ENCODE measurements at places on chromosomes 5 and 9. TPM values are rescaled to one million over a fixed set of nuclear protein-coding genes. Genes with fewer than 3 reads are reported as not detected.

DNA sequence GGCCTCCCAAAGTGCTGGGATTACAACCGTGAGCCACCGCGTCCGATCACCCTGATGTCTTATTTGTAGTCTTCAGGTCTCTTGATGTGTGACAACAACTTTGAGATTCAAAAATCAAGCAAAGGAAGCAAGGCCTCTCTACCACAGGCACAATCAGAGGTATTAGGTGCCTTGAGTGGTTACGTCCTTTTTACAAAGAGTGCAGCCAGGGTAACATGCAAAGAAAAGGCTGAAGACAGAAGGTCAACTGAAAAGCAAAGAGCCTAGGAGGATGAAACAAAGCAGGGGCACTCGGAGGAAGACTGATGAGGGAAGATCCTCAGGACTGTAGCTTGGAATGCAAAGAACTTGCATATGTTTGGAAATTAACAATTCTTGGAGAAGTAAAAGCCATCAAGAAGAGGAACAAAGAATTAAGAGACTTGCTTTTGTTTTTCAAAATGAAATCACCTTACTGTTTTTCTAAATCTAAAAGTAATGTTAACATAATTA, 362.1 kb downstream of the EBF1 start:
- DNase-seq = no peak

GRCh38 chr5:81393783-81394718, at the start of gene ACOT12:
TSS of gene ACOT12 (minus strand) at chr5:81394134. CDS start at chr5:81394114, 20 bp downstream.
- DNase-seq = peak; percentile 15

GPX3 gene
- total RNA-seq = not detected

N4BP3 gene
- total RNA-seq = 1.6 TPM

DNA sequence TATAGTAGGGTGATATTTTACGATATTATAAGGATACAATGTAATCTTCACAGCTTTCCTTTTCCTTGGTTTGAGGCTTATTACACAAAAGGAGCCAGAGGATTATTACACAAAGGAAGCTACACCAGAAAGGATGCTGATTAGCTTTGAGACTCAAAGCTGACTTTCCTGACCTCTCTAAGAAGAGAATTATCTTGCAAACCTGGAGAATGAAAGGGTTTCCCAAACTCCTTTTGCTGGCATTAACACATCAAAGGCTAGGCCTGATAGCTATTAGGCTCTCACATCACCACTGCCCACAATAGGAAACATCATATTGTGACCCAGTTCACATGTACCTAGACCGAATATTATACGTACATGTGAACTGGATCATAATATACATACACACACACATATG, 34.2 kb upstream of the CHD1 start:
- DNase-seq = no peak

SPINK5 gene
- total RNA-seq = not detected

DNA sequence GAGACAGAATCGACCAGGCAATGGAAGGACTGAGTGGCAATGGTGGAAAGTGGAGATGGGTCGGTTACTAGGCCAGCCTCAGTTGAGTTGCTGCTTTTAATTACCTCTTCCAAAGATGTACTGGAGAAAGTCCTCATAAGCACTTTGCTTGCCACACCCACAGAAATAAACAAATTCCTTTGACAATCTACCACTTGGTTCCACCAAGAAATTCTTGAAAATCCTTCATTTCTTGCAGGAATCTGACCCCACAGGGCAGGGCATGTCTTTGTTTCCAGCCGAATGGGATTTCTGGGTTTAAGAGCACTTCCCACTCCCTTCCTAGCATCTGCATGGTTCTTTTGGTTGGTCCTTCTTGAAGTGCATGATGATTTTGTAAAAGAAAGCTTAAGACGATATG, 54.5 kb downstream of the ADAMTS12 start:
- no peak for DNase-seq

DNA sequence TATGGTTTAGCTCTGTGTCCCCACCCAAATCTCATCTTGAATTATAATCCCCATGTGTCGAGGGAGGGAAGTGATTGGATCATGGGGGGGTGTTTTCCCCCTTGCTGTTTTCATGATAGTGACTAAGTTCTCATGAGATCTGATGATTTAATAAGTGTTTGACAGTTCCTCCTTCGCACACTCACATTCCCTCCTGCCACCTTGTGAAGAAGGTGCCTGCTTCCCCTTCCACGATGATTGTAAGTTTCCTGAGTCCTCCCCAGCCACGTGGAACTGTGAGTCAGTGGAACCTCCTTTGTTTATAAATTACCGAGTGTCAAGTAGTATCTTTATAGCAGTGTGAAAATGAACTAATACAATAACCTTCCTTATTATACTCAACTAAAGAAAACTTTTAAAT, 24.3 kb upstream of the TEX10 start:
- DNase-seq = no peak

GRCh38 chr9:137294681-137295237, 7.3 kb downstream of the NRARP start:
- no peak for DNase-seq

DNA sequence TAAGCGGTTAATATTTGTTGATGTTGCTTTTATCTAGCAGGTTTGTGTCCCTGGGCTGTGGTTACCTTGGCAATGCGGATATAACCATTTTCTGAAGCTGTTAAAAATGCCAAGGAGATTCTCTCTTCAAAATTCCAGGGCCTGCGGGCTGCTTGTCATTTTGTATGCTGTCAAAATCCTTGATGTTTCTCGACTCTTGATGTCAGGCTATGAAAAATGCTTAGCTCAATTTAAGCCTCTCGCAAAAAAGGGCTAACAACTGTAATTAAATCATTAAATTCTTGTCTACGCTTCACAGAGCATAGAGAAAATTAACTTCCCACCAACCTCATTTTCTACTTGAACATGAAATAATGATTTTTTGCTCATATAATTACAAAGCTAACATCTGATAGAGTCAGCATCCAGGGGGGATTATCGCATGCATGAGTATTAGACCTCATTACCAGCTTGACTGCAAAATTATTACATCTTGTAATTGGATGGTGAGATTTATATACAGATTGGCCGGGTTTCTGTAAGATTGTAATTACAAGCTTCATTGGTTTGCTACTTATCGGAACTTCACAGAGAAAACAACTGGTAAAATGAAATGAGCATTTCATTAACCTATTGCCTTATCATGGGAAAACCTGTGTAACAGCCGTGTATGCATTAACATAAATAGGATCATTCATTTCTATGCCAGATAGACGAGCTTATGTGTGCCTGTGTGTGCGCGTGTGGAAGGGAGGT, 83.1 kb upstream of the IRX1 start:
- DNase-seq = no peak

RPL12 gene
- total RNA-seq = 3,038 TPM

- DNase-seq = peak; percentile 81
These were observed 106.6 kb downstream of the COL23A1 start for GRCh38 chr5:178483620-178484019.

DEPDC1B gene
- total RNA-seq = 35.8 TPM

GRCh38 chr5:162816816-162817215, 620.6 kb upstream of the CCNG1 start:
- DNase-seq = no peak

DNA sequence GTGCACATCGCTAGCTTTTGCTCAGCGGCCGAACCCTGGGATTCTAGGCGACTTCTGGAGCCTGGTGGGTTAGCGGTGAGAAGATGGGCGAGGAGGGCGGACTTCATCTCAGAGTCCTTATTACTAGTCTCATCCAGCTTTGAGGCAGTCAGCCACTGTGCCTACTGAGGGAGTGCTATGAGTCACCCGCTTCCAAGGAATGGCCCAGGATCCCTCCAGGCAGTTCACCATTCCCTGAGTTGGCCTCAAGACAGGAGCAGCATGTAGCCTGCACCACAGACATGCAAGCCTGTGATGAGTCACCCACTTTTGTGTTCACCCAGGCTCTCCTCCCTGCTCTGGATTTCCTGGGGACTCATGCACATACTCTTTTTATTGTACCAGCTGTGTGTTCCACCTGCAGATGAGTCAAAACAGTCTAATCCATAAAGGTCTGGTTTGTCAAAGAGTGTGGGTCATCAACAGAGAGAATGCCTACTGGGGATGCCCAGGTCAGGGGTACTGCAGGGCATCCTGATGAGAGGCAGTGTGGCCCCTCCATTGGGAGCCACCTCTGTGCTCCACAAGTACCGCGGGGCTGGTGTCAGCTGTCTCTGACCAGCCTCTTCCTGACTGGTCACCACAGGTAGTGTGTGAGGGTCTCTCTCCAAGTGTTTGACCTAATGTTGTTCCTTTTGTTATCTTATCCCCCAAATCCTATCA, 20.2 kb downstream of the SLC22A5 start:
- peak; percentile 60 for DNase-seq

DNA sequence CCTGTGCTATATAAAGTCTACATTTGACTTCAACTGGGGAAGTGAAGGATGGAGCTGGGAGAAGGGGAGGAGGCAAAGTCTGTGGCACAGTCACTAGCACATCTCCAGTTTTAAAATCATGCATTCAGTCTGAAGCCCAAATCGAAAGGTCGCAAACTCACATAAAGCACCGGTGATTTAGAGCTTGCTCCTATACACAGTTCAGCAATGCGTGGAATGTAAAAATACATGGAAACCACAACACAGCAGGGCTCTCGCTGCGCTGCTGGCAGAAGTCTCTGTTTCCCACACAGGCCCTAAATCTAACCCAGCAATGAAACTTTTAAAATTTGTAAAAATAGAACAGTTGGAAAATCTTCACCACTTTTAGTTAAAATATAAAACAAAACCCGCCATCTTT, 68.2 kb downstream of the EBF1 start:
- no peak for DNase-seq

- DNase-seq = peak; percentile 48
These were observed 7.1 kb downstream of the RAPGEF1 start for GRCh38 chr9:131732636-131733289.

GABRA6 gene
- total RNA-seq = not detected

GRCh38 chr5:5667136-5667554, 244.7 kb downstream of the ICE1 start:
- DNase-seq = no peak

DNA sequence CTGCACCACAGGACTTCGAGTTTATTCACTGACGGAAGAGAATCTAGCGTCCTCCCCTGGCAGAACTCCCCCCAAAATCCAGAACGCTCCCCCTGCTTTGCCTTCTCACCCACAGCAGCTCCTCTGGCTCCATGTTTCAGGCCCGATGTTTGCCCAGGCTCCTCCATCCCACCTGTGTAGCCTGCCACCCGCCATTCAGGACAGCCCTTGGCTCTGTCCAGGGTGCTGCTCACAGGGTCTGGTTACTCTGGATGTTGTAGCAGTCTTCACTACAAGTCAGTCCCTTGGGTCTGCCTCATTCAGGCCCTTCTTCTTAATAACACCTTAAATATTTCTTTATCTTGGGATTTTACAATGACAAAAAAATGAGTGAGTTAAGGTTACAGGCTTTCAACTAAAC, 41.3 kb upstream of the SV2C start:
- peak; percentile 28 for DNase-seq

GRCh38 chr5:52867809-52868208, 80.1 kb downstream of the ITGA1 start:
- DNase-seq = no peak

KIF24 gene
- 4.2 TPM for total RNA-seq

DNA sequence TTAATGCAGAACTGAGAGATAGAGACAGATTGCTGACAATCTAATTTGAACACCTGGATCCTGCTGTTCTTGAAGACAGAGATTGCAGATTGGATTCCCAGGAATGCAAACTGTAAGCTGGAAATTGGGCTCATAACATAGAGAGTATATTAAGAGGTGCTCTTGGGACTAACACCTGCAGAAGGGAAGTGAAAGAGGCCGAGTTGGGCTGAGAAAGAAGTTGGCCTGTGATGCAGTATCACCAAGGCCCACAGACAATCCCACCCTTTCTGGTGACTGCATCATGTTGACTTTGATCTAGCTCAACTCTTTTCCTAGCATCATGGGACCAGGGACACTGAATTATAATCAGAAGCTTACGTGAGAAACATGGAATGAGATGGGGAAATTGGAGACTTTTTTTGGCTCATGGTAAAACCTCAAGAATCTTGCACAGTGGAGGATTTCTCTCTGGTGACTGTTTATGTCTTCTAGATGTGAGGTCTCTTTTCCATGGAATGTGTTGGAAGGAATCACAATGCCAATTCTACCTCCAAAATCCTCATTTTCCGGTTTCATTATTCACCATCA, 36.5 kb upstream of the NUDT12 start:
- no peak for DNase-seq

- DNase-seq = no peak
These were observed 33.4 kb downstream of the TEK start for GRCh38 chr9:27142299-27142930.

DNA sequence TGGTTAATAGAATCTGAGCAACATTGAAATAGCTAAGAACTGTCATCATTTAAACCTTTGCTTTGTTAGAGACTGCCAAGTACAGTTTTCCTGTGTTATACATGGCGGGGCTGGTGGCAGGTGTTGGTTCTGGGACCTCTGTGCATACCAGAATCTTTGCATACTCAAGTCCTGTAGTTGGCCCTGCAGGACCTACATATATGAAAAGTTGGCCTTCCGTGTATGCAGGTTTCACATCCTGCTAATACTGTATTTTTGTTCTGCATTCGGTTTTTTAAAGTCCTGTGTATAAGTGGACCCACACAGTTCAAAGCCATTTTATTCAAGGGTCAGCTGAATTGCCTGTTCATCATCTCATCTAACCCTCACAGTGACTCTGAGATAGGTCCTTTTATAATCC, 36.4 kb downstream of the LARP1 start:
- DNase-seq = no peak

PLPPR1 gene
- total RNA-seq = not detected

DNA sequence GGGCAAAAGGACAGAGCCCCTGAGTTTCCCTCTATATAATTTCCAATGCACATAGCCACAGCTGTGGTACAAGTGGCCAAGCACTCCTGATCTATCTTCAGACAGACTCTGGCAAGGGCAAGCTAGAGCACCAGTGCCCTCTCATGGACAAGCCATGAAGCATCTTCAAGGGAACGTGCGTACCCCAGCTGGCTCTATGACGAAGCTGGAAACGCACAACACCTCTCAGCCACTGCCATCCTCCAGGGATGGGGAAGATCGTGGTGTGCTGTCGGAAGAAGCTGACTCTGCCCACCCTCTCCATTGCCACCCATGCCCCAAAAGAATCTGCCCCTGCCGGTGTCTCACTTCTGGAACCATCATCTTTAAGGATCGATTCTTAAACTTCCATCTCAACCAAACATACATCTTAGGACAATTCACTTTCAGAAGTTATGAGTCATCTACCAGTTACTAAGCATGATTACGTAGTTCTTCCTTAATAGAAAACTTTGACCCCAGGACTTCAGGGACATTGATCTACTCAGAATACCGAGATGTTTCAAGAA, 482.9 kb downstream of the AGTPBP1 start:
- DNase-seq = peak; percentile 39

GRCh38 chr5:134374232-134374631, 2.9 kb downstream of the UBE2B start:
- DNase-seq = peak; percentile 46

Data from activated naive CD4-positive, alpha-beta T cell treated with anti-CD3 and anti-CD28 coated beads for 36 hours (primary cell).